ENCODE measurements at places on chromosomes 11 and 22. TPM values are rescaled to one million over a fixed set of nuclear protein-coding genes. Genes with fewer than 3 reads are reported as not detected.

DNA sequence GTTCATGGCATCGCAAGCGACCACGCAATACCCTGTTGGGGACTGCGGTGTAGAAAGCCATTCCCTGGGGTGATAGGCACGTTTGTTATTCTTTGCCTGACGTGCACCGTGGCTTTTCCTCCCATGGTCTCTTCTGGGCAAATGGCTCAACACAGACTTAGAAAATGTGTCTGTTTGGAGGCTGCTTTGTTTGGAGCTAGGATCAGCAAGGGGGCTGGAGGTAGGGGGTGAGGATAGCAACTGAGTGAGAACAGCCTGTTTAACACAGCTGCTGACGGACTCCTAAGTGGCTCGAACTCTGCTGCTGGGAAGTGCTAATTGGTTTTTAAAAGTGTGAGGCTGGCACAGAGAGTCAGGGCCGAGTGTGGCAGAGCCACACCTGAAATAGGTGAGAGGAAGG, 16.1 kb upstream of the CHRM4 start:
- no peak for DNase-seq

OR9I1 gene
- total RNA-seq = not detected

DNA sequence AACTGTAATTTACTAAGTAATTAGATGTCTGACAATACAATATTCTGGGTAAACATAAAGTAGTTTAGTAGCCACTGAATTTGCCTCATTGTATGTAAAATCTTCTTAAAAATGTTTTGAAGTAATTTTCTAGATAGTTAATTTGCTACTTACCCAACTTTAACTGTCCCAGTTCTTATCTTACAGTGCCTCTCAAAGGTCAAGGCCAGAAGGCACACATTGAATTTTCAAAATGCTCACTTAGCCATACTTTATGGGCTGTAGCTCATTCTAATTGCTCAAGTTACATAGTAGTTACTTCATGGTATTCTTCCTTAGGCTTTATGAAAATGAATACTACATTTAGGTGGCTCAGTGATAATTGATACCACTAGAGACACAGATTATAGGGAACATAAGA, 666.6 kb downstream of the CNTN5 start:
- no peak for DNase-seq

APOC3 gene
- not detected for total RNA-seq

GRCh38 chr22:23388517-23388890, 191.6 kb downstream of the IGLL1 start:
- no peak for DNase-seq

MPZL3 gene
- total RNA-seq = 17.4 TPM

C1QTNF4 gene
- 1.0 TPM for total RNA-seq

DNA sequence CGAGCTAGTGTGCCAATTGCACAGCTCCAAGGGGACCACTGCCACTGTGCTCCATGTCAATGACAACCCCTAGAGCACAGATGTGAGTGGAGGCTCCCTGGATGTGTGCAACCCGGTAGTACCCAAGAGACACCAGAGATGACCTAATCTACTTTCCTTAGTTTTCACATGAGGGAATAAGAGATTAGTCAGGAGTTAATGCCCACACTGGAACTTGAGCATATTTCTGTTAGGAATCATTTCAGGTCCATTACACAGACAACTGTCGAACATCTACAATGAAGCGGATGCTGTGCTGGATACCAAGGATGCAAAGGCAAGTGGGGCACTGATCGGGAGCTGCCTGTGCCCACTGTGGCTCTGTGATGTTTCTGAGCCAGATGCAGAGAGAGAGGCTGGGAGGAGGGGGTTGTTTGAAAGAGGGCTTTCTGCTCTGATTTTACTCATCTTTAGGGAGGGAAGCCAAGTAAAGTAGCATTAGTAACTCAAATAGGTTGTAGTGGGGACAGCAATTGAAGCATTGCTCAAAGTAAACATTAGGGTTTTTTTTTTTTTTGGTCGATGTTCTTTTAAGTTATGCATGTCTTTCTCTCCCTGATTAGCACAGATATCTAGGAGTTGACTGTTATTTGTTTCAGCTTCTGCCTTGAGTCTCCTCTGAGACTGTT, 82.5 kb upstream of the SORL1-AS1 start:
- DNase-seq = no peak

All from naive thymus-derived CD4-positive, alpha-beta T cell (primary cell).